ENCODE measurements at places on chromosomes 7 and 10.

- no peak for DNase-seq
Observed at GRCh38 chr7:101563943-101564777, 64.9 kb downstream of the MYL10 start.

DNA sequence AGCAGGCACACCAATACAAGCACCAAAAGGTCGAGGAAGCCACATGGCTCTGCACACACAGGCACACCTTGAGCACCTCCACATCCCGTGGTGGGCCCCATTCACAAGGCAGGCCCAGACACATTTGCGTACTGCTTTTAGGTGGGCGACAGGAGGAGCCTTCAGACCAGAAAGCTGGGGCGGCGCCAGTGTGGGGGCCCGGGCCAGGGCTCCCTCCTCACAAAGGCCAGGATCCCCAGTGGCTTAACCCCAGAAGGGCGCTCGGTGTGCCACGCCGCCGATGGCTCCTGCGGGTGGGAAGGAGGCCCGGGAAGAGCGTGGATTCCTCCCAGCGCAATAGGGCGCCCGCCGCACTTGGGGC is 2.8 kb upstream of the SMARCD3 start:
- DNase-seq = no peak

DNA sequence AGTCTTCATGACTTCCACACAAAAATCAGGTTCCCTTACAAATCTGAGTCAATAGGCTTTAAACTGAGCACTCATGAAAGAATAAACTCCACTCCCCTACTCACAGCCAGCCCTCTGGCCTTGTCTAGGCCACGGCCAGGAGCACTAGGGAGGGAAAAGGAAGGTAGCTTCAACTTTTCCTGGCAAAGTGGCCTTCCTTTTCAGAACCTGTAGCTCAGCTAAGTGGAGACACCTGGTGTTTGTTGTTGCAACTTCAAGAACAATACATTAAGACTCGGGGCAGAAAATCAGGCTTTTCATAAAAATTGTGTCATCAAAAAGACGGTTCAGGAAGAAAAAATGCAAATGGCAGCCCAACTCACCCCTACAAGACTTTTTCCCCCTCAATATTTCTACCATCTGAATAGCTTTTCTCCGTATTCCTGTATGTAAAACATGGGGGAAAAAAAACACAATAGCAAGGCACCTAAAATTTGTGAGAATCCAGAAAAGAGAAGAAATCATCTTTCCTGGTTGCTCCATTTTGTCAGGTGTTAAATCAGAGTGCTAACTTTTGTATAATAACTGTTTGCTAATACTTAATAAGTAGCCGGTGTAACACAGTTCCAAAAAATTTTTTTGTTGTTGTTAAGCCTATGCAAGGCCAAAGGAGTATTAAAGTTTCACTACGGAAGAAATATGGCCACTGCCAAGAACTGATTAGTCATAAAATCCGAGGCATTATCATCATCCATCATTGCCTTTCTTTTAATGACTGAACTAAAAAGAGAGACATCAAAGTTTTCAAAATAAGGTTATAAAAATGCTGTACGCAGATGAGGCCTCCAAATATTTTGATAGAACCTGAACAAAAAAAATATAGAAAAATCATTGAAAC is 66.2 kb upstream of the ARID5B start:
- DNase-seq = peak; percentile 28

GRCh38 chr7:121167971-121168370 is 160.8 kb upstream of the WNT16 start:
- DNase-seq = no peak

DNA sequence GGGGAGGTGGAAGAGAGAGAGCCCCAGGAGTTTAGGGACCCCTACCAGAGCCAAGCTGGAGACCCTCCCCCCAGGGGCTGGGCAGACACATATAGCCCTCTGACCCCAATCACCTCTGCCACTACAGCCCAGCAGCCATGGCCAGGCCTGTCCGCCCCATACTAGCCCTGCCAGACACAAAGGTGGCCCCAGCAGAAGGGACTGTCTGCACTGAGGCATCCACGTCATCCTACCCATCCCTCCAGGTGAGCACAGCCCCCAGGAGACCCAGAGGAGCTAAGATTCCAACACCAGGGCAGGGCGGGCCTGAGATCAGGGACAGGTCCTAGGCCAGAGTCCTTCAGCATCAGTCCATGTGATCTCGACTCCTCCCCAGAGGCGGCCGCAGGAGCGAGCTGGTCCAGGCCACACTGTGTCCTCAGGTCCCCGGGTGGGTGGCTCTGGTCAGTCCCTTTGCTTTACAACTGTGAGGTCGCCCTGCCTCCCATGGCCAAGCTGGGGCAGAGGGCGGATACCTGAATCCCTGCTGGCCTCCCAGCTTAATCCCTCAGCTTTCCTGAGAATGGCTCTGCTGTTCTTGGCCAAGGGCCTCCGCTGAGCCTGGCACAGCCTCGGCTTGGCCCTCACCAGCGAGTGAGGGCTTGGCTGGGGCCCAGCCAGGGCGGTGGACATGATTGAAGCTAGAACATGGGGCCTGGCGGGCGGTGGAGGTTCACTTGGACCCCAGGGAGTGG is 14.3 kb upstream of the ELN start:
- DNase-seq = no peak

DNA sequence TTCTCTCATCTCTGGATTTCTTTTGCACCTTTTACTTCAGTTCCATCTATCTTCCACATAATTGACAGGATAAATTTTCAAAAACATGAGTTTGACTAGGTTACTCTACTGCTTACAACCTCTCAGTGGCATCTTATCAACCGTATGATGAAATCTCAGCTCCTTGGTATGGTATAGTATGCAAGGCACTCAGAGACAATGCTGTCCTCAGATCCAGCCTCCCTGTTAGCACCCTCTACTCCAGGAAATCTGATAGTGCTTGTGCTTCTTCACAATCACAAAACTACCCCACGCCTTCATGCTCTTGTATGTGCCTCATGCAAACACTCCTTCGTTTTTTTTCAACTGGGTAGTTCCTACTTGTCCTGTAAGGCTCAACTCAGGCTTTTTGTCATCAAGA is 330.7 kb downstream of the GPR158 start:
- DNase-seq = no peak

DNA sequence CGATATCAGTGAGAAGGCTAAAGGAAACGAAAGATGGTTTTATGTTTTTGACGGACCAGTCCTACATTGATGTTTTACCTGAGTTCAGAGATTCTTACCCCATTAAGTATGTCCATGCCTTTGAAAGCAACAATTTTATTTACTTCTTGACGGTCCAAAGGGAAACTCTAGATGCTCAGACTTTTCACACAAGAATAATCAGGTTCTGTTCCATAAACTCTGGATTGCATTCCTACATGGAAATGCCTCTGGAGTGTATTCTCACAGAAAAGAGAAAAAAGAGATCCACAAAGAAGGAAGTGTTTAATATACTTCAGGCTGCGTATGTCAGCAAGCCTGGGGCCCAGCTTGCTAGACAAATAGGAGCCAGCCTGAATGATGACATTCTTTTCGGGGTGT is 27.7 kb downstream of the MET start:
- DNase-seq = no peak

Measured in CD4-positive, alpha-beta T cell treated with Interleukin-4 for 1 hour (primary cell).